BJ (cell line): ENCODE measurements at places on chromosomes 6 and 20. TPM values are rescaled to one million over a fixed set of nuclear protein-coding genes. Genes with fewer than 3 reads are reported as not detected.

The PPIL6 gene
- polyA plus RNA-seq, result 0.48 and 1.2 TPM in 2 replicates

The IL20RA gene
- polyA plus RNA-seq, result not detected in 2 replicates

The EBF4 gene
- polyA plus RNA-seq, result 1.2 and 1.9 TPM in 2 replicates

The RBBP9 gene
- polyA plus RNA-seq, result 8.5 and 14.9 TPM in 2 replicates

The ARFGEF3 gene
- polyA plus RNA-seq, result 0.27 and 0.36 TPM in 2 replicates

The FAM209B gene
- polyA plus RNA-seq, result 0.33 TPM in 1 of 2 replicates, not detected in the other

DNA sequence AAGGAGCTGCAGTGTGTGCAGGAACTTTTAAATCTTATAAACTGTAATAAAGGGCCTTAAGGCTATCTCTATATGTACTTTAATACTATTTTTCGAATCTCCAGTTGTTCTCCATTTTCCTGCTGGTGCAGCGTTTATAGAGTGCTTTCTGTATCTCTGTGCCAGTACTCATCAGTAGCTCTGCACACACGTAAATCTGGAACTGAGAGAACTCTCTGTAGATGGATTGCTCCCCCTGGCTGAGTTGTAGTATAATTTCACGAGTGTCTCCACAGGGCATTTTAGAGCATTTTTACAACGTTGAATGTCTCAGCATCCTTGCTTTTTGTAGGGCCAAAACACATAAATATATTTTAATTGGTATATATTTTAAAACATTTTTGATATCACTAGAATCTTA, 256.5 kb downstream of the TRDN start:
- DNase-seq, result no peak

GRCh38 chr20:32152421-32153155, 43.1 kb downstream of the TM9SF4 start:
- no peak for DNase-seq
